ENCODE measurements at places on chromosomes 5 and 9.

GRCh38 chr5:90548069-90548593 is 10.5 kb upstream of the ADGRV1 start:
- DNase-seq, result no peak

GRCh38 chr9:132498531-132499210 is 83.7 kb upstream of the BARHL1 start:
- DNase-seq, result no peak

DNA sequence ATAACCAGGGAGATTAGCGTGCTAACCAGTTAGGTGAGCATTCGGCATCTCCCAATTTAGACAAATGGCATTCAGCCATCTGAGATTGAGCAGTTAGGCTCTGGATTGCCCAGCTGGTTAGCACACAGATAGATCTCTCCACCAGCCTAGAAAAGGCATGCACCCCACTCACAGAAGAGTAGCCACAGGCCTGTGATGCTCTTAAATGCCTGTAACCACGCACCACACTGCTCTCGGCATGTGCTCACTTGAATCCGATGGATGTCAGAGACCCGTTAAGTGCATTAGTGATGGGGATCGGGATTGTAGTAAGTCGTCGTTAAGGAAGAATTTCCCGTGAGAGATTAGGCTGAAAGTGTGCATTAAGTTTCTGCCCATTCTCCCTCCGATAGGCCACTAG is 23.0 kb downstream of the MARCHF6 start:
- no peak for DNase-seq

DNA sequence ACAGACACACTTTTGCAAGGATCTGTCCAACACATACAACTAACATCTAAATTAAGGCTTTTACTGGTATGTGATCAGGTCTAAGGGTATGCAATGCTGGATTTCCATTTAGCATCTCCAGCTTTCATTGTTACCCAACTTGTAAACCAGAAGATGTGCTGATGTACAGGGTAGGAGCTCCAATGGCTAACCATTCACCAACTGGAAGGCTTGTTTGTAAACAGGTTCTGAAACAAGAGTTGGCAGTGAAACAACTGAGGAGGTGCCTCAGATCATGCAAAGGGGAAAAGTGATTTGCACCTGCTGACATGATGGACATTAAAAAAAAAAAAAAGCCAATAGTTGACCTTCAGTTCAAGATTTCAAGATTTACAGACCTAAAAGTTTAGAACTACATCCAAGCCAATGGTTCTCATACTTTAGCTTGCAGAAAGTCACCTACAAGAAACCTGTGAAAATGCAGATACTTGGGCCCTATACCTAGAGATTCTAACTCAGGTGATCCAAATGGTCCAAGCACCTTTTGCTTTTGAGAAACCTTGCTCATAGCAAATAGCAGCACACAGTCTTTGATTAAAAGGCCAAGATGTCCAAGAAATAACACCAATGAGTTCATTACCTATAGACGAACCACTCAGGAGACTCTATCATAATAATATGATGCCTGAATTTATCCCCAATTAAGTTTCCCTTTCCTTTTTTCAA is 64.0 kb upstream of the GLRX start:
- no peak for DNase-seq

DNA sequence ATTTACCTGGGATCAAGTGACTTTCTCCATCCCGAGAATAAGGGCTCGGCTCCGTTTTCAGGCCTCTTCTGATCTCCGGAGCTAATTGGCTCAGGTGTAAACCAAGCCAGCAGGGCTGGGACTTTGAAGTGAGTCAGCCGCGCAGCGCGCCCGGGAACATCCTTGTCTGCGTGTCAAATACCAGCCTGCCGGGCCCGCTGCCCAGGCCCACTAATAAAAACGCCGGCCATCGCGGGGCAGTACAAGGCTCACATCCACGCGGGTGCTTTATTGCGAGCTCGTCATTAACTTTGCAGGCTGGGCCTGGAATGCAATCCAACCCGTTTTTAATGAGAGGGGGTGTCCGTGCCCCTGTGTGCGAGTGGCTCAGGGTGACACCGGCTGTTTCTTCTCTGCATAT is 416.8 kb downstream of the IRX2 start:
- DNase-seq, result no peak

- peak; percentile 83 for DNase-seq
Measured at GRCh38 chr5:1140171-1140817, 28.4 kb upstream of the SLC12A7 start.

DNA sequence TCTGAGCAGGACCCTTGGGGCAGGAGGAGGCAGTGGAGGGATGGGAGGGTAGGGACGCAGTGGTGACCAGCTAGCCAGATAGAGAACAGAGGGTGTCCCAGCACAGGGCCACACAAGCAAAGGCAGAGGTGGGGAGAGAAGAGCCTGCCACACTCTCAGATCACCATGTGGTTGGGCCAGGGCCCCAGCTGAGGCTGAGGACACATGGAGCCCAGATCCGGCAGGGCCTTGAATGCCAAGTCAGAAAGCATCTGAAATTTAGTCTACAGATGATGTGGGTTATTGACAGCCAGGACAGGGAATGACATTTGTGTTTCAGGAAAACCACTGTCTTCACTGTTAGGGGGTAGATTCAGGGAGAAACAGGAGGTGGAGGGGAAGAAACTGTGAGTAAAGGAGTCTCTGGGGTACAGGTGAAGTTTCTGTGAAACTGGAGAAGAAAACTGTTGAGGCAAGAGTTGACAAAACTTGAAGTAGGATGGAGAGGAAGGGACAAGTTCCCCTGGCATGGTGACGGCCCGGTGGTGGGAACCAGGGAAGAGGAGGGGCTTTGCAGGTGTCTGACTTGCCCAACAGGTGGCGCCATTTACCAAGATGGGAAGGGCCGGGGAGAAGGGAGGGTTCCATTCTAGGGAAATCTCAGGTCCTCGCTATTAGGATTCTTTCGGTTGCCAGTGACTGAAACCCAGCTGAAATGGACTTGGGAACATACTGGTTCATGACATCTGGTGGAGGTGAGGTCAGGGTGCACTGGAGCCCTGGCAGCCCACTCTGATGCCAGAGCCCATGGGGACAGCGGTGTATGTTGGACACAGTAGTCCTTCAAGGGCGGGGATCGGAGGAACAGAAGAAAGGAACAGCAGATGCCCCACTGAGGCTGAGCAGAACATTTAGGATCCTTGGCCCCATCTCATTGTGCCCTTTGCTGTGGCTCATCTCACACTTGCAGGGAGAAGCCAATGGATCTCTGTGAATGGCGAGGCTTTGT is 100.1 kb downstream of the KCNIP1 start:
- DNase-seq, result no peak

DNA sequence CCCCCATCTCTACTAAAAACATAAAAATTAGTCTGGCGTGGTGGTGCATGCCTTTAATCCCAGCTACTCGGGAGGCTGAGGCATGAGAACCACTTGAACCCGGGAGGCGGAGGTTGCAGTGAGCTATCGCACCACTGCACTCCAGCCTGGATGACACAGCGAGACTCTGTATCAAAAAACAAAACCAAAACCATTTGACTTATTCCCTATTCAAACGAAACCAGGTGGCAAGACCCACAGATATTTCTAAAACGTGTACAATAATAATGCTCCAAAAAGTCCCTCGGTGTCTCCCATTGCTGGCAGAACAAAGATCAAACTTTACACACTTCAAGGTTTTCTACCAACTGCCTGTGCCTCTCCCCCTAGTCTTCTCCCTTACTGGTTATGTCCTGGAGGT is 29.8 kb downstream of the HMGCR start:
- no peak for DNase-seq

GRCh38 chr5:171363846-171364245 is 23.8 kb upstream of the NPM1 start:
- DNase-seq, result no peak

GRCh38 chr5:142327111-142327842 is 2.5 kb upstream of the SPRY4 start:
- no peak for DNase-seq

- peak; percentile 58 for DNase-seq
Measured at GRCh38 chr5:115816226-115817081, at the start of gene CDO1. CDO1 (minus strand) TSS chr5:115816659; CDS start chr5:115816397, 262 bp downstream.

GRCh38 chr5:72837524-72838096 is 21.1 kb downstream of the TNPO1 start:
- DNase-seq, result no peak

- no peak for DNase-seq
Measured at GRCh38 chr9:1871626-1872419, 143.3 kb upstream of the SMARCA2 start.

DNA sequence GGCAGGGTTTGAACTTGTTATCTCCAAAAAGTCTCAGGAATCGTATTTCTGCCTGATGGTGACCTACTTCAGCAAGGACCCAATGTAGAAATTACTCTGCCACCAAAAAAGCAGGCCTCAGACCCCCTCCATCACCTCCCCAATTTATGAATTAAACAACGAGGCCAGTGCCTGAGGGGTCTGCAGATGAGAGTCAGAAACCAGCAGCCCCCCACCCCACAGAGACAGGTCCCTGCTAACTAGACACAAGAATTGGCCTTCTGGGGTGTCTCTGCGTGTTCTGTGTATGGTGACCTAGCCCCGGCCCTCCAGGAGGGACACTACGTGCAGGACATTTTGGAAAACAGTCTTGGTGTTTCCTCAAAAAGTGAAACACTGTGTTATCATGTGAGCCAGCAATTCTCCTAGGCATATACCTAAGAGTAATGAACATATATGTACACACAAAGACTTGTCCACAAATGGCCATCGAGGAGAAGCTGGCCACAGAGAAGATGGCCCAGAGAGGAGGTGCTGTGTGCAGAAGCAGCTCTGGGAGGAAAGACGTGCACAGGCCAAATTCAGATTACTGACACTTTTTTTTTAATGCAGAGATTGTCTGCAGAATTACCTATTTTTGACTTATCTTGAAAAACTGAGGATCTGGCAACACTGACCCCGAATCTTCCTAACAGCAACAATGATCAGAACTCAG is 93.8 kb downstream of the ADAMTS2 start:
- DNase-seq, result no peak

GRCh38 chr5:110087829-110088228 is 398.1 kb downstream of the MAN2A1 start:
- no peak for DNase-seq

DNA sequence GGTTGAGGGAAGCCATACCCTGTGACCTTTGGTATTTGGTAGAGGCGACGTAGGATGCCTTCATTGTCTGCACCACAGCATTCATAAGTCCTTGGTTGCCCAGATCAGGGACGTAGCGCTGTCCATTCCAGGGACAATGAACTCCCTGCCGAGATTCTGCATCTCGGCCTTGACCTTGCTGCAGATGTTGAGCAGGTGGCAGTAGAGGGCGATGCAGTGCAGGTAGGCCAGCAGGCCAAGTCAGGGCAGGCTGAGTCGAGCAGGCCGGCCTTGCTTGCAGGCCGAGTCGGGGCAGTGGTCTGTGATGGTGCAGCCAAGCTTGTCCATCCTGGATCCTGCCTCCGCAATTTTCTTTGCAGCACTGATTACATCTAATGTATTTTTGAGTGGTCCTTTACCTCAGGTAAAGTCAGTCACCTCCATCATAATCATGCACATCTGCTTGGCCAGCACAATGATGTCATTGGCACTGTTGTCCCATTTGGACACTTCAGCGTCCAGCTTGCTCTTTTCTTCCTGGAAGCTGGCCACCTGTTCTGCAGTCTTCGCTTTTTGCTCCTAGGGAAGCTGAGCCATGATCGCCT is 93.4 kb upstream of the CCDC112 start:
- no peak for DNase-seq

DNA sequence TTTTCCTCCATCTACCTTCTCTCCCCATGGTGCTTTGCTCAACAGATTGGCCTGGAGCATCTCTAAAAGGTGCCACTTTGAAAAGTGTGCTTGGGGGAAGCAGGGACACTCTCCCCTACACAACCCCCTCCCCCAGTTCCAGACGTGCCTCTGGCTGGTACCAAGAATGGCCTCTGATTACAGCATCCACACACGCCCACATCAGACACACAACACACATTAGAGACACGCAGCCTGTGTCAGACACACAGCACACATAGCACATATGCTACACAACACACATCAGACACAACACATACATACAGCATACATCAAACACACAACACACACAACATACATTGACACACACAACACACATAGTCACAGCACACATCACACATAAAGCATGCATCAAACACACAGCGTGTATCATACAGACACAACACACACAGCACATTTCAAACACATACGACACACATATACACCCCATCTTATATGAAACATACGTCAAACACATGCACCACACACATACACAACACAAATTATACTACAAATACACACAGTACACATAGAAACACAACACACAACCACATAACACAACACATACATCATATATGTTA is 150.4 kb downstream of the RGS3 start:
- no peak for DNase-seq

DNA sequence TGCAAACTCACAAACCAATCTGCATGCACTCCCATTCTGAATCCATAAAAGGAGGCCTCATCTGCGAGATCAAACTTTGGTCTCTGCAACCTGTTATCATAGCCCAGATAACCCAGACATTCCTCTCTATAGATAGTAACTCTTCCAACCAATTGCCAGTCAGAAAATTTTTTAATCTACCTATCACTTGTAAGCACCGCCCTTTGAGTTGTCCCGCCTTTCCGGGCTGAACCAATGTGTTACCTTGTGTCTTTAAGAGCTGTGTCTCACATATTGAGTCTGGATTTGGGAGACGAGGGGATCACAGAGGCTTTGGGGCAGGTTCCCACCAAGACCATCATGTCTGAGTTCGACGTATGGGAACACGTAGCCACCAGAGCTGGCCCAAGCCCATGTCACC is 91.1 kb upstream of the PPP1R26 start:
- no peak for DNase-seq

DNA sequence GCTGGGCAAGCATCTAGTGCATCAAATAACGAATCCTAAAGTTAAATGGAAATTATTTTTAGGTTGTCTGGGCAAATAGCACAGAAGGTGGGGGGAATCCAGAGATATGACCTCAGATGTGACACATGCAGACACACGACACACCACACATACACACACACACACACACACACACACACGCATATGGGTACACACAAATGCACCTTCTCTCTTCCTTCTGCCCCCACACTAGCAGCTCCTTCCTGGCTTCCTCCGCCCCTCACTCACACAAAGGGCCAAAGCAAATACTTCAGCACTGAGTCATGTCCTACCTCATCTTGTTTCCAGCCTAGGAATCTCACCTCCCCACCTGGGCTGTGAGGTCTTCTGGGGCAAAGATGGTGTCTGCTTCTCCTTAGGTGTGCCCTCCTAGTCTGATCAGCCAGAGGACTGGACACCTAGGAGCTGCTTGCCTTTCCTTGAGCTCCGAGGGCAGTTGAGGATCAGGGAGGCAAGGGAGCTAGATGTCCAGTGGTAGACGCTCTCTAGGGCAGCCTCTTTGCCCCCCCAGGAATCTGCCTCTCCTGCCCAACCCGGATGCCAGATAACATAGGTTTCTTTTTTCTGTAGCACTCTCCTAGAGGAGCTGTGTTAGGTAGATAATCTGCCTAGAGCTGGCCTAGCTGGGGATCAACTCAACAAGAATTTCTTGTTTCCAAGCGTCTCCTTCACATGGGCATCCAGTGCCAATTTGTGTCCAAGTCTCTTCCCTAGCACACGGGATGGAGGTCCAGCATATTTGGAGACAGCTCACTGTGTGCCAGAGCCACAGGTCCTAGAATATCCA is 14.3 kb upstream of the JADE2 start:
- peak; percentile 41 for DNase-seq

GRCh38 chr9:69760278-69760610 is 433 bp upstream of the PTAR1 start:
- DNase-seq, result no peak

- DNase-seq, result no peak
Measured at GRCh38 chr5:139565411-139566305, 4.5 kb downstream of the UBE2D2 start.
